CD14-positive monocyte (primary cell): ENCODE measurements at places on chromosomes 1 and 21. TPM values are rescaled to one million over a fixed set of nuclear protein-coding genes. Genes with fewer than 3 reads are reported as not detected.

DYNLT5 gene
- 0.28 TPM for polyA plus RNA-seq

MYOG gene
- polyA plus RNA-seq, result not detected

- no peak for DNase-seq
These were observed 111.4 kb downstream of the KCND3 start for GRCh38 chr1:111878091-111878490.

RGL1 gene
- 1.2 TPM for polyA plus RNA-seq

C1orf94 gene
- polyA plus RNA-seq, result not detected

AMY1C gene
- polyA plus RNA-seq, result not detected

TNFRSF1B gene
- 761 TPM for polyA plus RNA-seq

PATJ gene
- not detected for polyA plus RNA-seq

- DNase-seq, result no peak
These were observed 104.9 kb downstream of the CDC7 start for GRCh38 chr1:91605566-91605965.

GRCh38 chr1:197200272-197200899 is 53.9 kb upstream of the ASPM start:
- DNase-seq, result peak; percentile 6

GRCh38 chr1:184395370-184395769 is 8.5 kb downstream of the C1orf21 start:
- DNase-seq, result no peak

DNA sequence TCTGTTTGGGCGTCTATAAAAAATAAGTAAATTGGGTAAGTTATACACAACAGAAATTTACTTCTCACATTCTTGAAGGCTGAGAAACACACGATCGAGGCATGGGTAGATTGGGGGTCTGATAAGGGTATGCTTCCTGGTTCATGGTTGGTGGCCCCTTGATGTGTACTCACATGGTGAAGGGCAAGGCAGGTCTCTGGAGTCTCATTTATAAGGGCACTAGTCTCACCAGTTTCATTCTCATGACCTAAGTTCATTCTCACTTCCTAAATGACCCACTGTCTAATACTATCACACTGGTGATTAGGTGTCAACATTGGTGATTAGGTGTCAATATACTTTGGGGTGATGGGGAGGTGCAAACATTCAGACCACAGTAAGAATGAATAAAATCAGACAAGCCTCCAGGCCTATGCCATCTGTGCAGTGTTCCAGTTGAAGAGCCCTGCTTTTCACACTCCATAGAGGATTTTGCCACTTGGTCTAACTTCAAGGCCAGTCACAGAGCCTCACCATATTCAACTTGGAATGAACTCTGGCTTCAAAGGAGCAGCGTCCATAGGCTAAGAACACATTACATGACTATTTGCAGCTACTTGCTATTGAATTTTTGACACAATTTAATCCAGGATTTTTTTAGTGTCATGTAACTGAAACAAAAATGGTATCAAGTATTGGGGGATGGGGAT is 2.5 kb upstream of the GBP4 start:
- DNase-seq, result no peak
